Activated T-cell treated with anti-CD3 and anti-CD28 coated beads, Interleukin-2, amount 50 U/mL, for 72 hours (primary cell): ENCODE measurements at places on chromosomes 12 and 14.
A peak's percentile ranks its signal among the peaks of the same experiment; 100 is the strongest.

DNA sequence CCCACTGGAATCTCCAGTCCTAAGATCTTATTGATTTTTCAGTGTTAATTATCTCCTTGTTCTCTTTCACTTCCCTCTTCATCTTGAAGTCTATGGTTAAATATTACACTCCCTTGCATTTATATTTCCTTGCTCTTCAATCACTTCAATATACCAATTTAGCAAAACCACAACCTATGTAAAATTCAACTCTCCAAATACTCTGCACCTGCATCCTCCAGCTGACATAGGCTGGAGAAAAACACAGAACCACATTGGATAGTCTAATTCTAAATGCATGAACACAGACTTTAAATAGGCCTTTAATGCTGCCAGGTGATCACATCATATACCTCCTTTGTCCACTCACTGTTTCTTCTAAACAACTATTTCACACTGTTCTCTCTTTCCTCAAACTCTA, 253.8 kb upstream of the GARIN6 start:
- DNase-seq, result no peak

DNA sequence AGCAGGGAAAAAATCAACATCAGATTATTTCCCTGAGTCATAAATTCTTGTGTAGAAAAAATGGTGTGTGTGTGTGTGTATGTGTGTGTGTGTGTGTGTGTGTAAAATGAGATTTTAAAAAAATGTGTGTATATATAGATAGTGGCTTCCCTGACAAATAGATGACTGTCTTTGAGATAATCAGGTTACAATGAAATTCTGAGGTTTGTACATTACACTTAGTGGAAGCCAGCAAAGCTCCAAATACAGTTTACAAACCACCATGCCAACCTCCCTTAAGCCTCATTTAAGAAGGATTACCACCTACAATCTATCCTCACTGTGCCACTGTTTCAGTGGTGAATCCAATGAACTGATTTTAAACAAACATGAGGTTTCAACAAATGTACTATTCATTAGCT, 93.8 kb downstream of the MED13L start:
- DNase-seq, result no peak

DNA sequence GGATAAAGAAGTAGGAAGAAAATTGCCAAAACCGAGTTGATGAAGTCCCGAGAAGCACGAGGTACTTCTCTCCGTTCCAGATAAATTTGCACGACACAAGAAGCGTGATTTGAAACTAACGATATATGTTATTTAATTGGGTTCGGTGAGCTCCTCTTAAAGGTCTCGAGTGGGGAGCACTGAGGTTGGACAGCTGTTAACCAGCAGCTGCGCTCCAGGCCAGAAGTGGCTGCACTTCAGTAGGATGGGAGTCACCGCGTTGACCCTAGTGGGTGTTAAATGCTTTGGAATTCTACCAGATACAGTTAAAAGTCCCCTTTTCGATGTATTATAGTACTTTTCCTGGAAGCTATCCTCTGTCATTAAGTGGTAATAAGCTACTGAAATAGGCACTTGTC, 953 bp upstream of the DCAF5 start:
- DNase-seq, result no peak

- no peak for DNase-seq
Observed at GRCh38 chr14:53384073-53384472, 230.9 kb upstream of the DDHD1 start.

DNA sequence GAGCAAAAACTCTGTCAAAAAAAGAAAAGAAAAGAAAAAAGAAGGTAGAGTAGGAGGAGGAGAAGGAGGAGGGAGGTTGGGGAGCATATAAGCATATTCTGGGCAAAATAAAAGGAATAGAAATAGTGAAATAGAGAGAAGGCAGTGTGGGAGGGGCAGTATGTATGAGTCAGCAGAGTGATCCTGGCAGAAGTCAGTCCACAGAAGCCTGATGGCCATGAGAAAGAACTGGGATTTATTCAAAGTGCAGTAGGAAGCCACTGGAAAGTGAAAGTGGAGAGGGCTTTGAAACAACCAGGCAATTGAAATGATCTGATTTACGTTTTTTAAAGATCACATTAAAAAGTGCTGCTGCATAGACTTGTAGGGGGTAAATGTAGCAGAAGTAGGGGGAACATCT, 368.6 kb upstream of the USP15 start:
- no peak for DNase-seq

DNA sequence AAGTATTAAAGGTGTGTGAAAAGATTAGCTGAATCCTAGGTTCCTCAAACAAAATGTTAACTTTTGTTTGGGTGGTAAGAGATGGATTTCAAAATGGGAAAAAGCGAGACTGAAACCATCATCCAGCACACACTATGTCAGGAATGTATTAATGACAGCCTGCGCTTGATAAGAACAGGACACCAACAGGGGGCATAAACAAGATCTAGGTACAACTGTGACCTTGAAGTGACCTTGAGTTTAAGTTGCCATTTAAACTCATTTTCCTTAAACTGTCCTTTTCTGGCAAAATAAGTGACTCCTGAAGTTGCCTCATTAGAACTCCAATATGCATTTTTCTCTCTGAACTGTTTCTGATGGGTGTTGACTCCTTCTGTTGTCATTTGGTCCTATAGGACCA, 17.1 kb downstream of the PRKCH start:
- DNase-seq, result no peak

GRCh38 chr14:92531106-92531873, 17.7 kb downstream of the RIN3 start:
- peak; percentile 80 for DNase-seq

GRCh38 chr12:71157601-71158233, at the start of gene TSPAN8:
Gene TSPAN8 (minus strand): TSS chr12:71157999. CDS start chr12:71157678, 321 bp downstream.
- DNase-seq, result no peak

DNA sequence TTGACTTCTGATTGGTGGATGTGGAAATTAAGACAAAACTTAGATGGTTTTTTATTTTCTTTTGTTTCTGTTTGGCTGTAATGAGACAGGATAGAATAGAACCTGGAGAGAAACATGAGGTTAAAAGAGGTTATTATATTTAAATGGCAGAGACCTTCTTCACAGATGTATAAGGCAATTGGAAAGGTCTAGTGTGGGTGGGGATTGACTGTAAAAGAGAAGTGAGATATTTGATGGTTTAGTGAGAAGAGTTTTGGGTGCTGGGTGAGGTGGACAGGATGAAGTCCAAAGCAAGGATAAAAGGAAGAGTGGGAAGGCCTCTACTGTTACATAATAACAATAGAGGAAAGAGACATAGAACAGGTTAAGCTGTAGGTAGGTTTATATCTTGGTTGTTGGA, 43.8 kb upstream of the PPM1H start:
- DNase-seq, result no peak

GRCh38 chr14:59187802-59188460, 536 bp upstream of the DAAM1 start:
- peak; percentile 47 for DNase-seq

DNA sequence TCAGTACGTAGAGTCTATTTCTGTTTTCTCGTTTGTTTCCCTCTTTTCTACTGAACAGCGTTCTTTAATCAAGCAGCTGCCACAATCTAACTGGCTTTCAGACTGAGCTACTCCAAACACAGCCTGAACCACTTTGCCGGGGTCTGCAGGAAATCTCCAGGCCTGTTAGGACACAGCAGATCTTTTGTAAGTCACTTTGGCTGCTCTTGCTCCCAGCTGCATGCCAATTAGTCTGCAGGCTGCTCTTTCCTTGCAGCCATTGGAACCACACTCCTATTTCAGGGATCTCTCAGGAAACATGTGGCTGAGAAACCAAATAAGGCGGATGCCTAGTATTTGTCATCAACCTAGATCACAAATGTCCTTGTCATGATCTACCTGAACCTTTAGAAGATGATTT, 73.6 kb downstream of the TMTC1 start:
- DNase-seq, result no peak

- DNase-seq, result no peak
Observed at GRCh38 chr14:94476023-94476422, at the start of gene SERPINA9. Gene SERPINA9 (minus strand): TSS chr14:94476197. CDS start chr14:94469840, 6,357 bp downstream.

DNA sequence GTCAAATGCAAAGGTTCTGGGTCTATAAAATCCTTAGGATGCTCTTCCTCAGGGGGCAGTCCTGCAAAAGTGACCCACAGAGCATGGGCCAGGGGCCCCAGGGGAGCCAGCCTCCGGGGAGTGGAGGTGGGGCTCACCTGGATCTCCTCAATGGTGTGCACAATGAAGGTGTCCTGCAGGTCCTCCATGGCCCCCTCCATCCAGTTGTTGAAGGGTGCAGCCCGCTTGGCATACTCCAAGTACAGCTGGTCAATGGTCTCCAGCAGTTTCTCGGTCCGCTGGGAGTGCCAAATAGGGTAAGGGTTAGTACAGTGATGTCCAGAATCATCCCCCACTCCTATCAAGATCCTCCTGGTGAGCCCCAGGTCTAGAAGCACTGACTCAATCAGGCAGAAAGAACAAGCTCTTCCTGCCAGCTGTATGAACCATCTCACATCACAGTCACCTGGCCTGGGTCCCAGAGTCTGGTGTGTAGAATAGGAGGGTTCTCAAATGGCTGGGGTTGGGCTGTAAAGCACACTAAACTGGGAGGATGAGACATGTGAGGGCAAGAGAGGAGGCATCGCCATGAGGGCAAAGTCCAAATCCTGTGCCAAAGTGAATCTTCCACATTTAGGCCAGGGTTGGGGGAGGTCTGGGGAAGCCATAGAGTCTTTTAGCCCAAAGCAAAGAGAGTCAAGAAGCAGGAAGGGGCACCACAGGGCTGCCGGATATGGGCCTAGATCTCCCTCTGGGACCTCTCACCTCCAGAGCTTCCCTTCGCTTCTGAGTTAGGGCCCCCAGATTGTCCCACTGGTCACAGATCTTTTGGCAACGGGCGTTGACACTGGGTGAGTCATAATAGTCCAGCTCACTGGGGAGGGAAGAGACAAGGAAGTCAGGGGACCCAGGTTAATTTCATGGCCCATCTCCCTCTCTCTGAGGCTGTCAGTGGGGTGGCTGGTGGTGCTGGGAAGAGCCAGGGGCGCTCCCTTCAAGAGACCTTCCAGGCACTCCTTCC, 91.5 kb upstream of the ZFP36L1 start:
- no peak for DNase-seq

- DNase-seq, result no peak
Observed at GRCh38 chr12:12627308-12627827, 15.7 kb downstream of the CREBL2 start.

GRCh38 chr12:117395766-117396165, 34.3 kb upstream of the NOS1 start:
- DNase-seq, result no peak

DNA sequence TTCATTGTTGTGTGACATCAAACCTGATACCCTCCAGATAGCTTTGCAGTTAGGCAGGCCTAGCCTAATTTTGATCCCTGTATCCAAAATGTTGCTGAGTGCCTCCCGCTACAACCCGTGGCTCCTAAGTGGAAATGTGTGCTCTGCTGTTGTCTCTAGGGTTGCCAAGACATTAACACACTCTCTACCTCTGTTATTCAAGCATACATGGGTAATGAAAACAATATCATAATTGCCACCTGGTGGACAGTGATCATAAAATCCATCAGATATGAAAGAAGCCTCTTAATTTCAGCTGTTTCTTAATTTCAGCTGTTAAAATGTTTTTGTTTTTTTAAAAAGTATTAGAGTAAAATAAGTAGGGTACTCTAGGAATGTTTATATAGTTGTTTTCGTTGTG, 93.5 kb downstream of the PLEKHA5 start:
- DNase-seq, result no peak

- DNase-seq, result no peak
Observed at GRCh38 chr12:1668833-1669543, 21.9 kb upstream of the ADIPOR2 start.

GRCh38 chr12:118334939-118335567, 37.7 kb downstream of the TAOK3 start:
- DNase-seq, result no peak

DNA sequence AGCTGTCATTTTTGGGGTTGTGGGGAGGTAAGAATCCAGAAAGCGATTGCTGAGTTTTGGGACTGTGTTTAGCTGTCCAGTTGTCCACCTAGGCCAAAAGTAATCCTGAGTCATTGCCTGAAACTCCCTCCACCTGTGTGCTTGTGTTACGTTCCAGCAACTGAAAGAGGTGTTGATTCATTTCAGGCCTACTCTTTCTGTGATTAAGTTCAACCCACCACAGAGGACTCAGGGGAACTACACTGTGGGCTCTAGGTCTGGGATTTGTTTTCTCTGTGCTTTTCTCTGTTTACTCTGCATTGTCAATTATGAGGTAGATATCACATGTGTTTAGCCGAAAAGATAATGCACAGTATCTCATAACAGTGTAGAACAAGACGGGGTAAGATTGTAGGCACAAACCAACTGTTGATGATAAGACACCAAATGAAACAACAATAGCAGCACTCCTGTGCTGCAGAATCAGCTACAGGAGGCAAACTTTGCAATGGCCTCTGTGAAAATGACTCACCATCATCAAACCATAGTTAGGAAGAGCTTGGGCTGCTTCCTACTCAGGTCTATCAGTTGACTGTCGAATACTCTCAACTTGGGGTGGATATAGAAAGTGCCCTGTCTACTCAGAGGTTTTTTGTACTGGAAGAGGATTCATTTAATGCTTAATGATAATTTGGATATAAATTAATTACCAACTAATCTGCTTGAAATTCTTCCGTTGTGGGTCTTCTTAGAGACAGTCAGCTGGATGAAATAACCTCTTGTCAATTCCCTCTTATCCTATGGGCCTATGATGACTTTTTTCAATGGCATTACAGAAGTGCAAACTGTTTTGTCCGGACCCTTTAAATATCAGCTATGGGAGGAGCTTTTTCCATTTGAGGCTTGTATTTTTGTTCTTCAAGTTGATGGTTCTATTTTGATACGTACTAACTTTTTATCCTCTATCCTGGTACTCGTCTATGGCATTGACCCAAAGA, 385.9 kb downstream of the BMP4 start:
- no peak for DNase-seq

GRCh38 chr12:103964805-103965204, 867 bp upstream of the TDG start:
- DNase-seq, result no peak

DNA sequence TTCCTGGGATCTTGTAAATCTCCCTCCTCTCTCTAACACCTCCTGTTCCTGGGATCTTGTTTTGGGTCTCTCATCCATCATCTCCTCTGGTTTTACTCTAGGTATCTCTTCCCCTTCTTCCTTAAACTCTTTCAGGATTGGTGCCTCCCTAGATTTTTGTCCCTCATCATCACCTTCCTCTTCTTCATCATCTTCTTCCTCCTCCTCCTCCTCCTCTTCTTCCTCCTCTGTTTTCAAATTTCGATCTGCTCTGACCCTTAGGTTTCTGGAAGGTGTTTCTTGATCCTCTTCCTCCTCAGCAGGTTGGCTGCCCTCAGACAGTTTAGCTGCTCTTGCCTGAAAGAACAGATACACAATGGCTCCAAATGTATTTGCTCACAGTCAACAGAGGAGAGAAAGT, 14.5 kb downstream of the ACIN1 start:
- DNase-seq, result no peak

DNA sequence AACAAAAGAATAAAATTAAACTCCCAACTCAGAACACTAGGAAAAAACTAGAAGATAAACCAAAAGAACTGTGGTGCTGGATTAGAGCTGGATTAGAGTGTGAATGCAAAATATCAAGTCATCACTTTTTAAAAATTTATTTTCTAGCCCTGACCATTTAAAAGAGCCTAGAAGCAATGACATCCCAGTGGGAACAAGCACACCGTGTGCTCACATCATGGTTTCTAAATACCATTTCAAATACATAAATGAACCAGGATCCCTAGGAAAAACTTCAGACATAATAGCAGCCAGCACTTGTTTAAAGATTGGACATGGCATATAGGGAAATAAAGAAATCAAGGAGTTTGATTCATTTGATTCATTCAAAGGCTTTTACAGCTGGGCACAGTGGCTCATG, 30.0 kb downstream of the KDM5A start:
- no peak for DNase-seq

GRCh38 chr12:94169495-94169894, 21.1 kb downstream of the PLXNC1 start:
- no peak for DNase-seq

GRCh38 chr14:51724650-51725049, 72.9 kb downstream of the FRMD6 start:
- DNase-seq, result no peak
